ENCODE measurements at places on chromosomes 5 and 9. TPM values are rescaled to one million over a fixed set of nuclear protein-coding genes. Genes with fewer than 3 reads are reported as not detected.
A peak's percentile ranks its signal among the peaks of the same experiment; 100 is the strongest.

The IFNA2 gene
- total RNA-seq, result not detected

The OR13C2 gene
- total RNA-seq, result not detected

The GABBR2 gene
- total RNA-seq, result not detected

The FAT2 gene
- not detected for total RNA-seq

The FCN2 gene
- total RNA-seq, result not detected

The SLC6A7 gene
- not detected for total RNA-seq

The DDX46 gene
- 33.6 TPM for total RNA-seq

The CCDC183 gene
- total RNA-seq, result not detected

- no peak for DNase-seq
Measured at GRCh38 chr5:125343015-125343414, 596.6 kb upstream of the ZNF608 start.

DNA sequence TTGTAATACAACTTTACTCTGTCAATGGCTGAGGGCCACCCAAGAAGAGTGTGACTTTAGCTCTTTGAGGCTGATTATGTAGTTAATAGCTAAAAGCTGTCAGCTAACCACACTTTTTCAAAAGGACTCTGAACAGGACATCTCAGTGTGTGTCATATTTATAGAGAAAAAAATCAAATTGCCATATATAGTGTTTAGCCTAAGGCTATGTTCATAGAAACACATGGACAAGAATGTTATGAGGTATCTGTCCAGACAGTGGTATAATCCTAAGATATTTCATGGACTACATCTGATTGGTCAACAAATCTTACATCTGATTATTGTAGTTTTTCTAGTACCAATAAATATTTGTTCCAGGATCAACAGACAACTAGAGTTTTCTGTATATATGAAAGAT is 42.1 kb upstream of the CDH18 start:
- DNase-seq, result no peak

DNA sequence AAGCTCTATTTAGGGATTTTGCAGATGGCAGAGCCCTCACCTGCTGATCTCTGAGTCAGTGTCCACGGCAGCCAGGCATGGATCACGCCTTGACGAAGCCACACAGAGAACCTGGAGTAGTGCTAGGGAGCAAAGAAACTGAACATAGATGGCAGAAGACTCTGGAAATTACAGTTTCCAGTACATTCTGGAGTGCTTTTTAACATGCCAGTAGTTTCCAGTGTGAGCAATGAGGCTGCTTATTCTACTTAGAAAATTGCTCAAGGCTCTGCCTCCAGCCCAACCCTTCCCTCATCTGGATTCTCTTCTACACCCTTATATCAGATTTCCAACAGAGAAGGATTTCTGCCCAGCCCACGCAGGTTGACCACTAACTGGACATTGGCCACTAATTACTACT is 203.3 kb downstream of the ADAMTS12 start:
- DNase-seq, result no peak

DNA sequence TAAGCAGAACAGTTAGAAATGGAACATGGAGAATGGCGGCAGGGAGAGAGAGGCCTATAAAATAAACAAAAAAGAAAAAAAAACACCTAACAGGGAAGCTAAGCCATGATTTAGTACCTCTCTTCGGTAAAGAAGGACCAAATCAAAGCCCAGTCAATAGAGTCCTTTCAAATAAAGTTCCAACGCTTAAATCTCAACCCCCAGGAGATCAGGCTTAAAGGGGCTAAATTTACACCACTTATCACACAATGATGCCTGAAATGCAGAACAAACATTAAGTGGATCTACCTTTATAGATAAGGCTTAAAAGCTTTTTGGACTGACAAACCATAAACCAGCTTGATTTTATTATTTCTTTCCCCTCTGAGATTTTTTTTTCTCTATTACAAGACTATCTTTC is 66.3 kb downstream of the PRELID2 start:
- DNase-seq, result no peak

- no peak for DNase-seq
Measured at GRCh38 chr5:134944630-134945029, 23.1 kb upstream of the CATSPER3 start.

DNA sequence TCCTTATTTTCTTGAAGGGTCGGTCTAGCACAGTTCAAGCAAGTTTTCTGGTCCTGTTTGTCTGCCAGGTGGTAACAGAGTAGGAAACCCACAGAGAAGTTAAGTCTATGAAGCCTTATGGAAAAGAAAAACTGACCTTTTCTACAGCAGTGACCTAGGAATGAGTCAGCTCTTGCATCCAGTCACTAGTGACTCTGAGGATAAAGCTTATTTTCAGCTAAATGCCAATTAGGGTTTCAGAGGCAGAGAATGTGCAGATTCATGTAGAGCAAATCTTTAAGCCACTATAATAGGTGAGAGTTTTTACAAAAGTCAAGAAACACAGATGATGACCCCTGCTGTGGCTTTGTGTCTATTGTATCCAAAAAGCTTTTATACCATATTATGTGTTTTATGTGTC is 100.7 kb downstream of the CWC27 start:
- no peak for DNase-seq

GRCh38 chr9:93468763-93469456 is 15.5 kb upstream of the FAM120AOS start:
- DNase-seq, result no peak

DNA sequence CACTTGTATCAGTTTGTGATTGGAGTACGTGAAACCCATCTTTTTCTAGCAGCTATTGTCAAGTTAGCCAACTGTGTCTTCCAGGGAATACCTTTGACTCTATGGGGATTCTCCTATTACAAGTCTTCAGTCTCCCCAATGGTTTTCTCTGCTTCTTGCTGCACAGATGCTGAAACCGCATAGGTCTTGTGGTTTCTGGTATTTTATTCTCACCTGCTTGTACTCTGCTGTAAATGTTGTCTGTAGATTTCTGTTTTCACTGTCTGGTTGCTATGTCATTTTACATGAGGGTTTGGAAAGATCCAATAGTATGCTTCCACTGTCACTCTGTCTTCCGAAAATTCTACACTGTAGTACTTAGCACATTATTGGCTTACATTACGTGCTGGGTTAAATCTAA is 1196.9 kb upstream of the C9orf72 start:
- no peak for DNase-seq

- no peak for DNase-seq
Measured at GRCh38 chr9:111839987-111840386, 45.2 kb upstream of the SHOC1 start.

DNA sequence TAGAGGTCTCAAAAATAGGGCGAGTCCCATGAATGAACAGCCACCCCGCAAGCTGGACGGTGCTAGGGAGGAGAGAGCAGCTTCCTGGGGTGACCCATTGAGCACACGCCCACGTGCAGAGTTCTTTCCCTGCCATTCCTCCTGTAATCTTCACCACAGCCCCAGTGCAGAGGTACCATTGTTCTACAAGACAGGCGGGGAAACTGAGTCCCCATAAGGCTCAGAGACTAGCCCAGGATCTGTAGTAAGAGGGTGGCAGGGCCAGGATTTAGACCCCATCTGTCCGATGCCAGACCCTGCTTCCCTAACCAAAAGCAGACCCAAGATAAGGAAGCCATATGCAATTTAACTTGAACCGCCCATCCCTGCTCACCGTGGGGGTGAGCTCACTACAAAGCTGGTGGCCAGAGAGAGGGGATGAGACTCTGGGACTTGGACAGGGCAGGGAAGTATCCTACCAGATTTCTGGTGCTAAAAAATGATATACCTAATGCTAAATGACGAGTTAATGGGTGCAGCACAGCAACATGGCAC is 36.7 kb upstream of the ORM1 start:
- peak; percentile 1 for DNase-seq

DNA sequence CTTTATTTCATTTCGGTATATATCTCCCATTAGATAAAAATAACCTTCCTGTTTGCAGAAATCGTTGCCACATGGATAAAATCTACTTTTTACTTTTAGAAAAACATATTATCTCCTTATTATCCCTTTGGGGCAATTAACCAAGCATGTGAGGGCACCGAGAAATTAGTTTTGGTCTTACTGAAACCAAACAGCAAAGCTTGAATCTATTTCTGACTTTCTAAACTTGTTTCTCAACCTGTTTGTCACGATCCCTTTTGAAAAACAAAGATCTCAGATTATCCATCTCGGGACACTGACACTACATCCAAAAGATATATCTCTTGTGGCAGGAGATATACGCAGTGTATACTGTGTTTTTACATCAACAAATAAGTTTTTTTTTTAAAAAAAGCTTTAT is 2.3 kb downstream of the TUT7 start:
- DNase-seq, result no peak

Measured in gastrocnemius medialis (tissue), 4 donors.